ENCODE measurements at places on chromosomes 2 and 18.

DNA sequence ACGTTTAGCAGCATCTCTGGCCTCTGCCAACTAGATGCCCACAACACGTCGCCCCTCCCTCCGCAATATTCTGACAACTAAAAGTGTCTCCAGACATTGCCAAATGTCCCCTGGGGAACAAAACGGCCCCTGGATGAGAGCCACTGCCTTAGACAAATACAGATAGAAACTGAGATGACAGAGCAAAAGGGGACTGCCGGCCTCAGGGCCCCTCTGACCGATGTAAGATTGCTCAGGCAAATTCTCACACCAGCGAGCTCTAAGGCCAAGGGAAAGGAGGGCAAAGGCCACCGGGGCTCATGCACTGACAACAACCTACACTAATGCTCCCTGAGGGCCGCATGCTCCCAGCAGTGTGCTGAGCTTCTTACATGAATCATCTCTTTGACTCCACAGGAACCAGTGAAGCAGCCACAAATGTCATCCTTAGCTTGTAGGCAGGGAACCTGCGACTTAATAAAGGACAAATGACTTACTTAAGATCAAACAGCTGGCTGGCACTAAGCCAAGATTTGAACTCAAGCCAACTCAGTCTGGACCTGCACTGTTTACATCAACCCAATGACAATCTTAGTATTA, 228.5 kb downstream of the TTC32 start:
- DNase-seq: peak; percentile 21

GRCh38 chr2:112777036-112777435, 7.3 kb downstream of the IL1A start:
- no peak for DNase-seq

- DNase-seq: no peak
These were observed 41.8 kb upstream of the PDK1 start for GRCh38 chr2:172513935-172514586.

GRCh38 chr2:72937356-72937669, 20.0 kb downstream of the EMX1 start:
- no peak for DNase-seq

DNA sequence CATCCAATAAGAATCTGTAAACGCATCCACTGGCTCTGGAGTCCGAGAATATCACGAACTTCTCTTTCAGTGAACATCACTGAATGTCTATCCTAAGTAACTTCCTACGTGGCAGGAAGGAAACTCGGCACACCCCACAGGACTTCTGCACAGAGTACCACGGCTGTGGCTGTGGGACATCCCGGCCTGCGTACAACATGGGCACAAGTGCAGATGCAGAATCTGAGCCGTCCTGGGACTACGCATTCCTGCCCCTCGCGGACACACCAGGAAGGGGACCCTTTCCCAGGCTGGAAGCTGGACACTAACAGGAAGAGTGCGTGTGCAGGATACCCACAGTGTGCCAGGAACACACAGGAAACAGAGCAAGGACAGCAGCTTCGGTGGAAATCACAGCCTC, 60.6 kb downstream of the ZNF516 start:
- DNase-seq: no peak

DNA sequence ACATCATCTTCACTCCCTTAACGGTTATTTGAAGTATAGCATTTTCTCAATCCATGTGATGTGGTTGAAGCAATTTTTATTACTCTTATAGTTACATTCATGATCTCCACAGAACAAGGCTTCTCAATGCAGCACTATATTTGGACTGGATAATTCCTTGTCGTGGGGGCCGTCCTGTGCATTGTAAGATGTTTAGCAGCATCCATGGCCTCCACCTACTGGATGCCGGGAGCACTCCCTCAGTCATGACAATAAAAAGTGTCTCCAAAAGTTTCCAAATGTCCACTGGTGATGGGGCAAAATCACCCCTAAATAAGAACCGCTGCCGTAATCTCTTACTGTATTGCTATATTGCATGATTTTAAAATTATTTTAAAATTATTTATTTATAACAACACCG, 110.6 kb upstream of the DDX18 start:
- no peak for DNase-seq

- no peak for DNase-seq
These were observed 23.8 kb upstream of the YWHAQ start for GRCh38 chr2:9654452-9655100.

Data from fibroblast of the conjunctiva (primary cell).